Stimulated activated CD8-positive, alpha-beta memory T cell treated with anti-CD3 and anti-CD28 coated beads, Interleukin-4, amount 100 ng/mL, for 48 hours (primary cell): ENCODE measurements at places on chromosomes 11 and 22.

DNA sequence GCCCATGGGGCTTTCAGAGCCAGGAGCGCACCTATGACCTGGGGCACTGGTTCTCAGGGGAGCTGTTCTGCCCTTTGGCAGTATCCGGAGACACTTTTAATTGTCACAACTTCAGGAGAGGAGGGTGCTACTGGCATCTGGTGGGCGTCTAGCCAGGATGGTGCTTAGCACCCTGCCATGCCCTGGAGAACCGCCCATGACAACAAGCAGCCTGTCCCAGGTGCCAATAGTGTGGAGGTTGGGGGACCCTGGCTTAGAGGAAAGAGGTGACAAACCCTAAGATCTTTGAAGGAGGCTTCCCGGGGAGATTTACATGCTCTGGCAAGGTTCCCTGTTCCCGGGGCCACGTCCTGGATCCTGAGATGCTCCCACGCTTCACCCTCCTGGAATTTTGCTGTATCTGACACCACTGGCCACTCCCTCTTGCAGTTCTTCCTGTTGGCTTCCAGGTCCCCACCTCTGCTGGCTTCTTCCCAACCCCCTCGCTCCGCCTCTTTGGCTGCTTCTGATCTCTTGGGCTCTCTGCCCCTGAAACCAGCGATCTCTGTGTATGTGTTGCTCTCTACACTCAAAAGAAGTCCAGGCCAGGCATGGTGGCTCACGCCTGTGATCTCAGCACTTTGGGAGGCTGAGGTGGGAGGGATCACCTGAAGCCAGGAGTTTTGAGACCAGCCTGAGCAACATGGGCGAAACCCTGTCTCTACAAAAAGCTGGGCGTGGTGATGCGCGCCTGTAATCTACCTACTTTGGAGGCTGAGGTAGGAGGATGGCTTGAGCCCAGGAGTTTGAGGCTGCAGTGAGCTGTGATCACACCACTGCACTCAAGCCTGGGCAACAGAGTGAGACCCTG is 31.1 kb downstream of the FADS3 start:
- no peak for DNase-seq

DNA sequence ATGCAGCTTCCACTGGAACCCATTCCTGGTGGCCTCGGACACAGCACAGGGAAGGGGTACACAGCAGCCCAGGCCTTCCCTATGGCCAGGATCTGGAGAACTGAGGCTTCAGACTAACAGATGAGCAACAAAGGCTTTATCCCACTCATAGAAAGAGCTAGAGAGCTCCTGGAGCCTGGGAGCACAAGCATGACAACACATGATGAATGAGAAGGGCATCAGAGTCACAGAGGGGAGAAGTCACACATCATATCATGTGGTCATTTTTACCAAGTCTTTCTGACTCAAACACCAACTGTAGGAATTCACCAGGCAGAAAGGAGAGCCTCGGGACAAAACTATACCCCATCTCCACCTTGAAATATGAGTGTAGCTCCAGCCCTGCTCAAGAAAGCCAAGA is 43.2 kb downstream of the NRXN2 start:
- DNase-seq: no peak

- DNase-seq: no peak
Measured at GRCh38 chr11:127114035-127114434, 113.5 kb upstream of the KIRREL3 start.

- DNase-seq: no peak
Measured at GRCh38 chr22:45698094-45698493, 26.5 kb downstream of the ATXN10 start.

DNA sequence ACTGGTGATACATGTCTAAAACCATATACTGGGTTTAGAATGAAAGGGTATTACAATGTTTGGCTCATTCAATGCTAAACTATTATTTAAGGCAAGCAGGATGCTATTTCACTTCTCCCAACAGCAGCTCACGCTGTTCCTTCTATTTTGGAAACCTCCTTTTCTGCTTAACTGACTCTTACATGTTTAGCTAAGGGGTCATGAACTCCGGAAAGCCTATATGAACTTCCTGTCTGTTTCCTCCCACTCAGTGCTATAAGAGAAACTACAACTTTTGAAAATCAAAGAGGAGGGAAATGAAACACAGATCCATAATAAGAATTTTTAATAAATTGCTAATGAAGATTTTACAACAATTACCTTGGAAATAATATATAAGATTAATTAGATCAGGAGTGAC is 30.9 kb downstream of the SLC36A4 start:
- no peak for DNase-seq

GRCh38 chr11:114219559-114220349 is 76.4 kb upstream of the NNMT start:
- DNase-seq: no peak

- DNase-seq: no peak
Measured at GRCh38 chr11:105609341-105609781, 512 bp upstream of the GRIA4 start.

DNA sequence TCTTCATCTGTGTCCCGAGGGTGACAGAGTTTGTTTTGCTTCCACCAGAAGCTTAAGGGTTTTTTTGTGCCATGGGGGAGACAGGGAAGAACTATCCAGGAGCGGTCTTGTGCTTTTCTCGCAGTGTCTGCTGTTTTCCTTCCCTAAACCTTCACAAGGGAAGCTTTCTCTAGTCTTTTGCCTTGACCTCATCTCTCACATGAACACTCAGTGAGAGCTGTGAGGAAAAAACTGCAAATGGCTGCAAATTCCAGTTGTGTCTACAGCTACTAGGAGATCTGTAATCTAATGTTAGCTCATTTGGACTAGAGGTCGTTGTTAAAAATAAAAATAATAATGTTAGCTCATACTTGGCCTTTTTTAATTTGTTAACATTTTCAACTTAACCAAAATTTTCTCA is 264.7 kb upstream of the SESN3 start:
- DNase-seq: no peak

DNA sequence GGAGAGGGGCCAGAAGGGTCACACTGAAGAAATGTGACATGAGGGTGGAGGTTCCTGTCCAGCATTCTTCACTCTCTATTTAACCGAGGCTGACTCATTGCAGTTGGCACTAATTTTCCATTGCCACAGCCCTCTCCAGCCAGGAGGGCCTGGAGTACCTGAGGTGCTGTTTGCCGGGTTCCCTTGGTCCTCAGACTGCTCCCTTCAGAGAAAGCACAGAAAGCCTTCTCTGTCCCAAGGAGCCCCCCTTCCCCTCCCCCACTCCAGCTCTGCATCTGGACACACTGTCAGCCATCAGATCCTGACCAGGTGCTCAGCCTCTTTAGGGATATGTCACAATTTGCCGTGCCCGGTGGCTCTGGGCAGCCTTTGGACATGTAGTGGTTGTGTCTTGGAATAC is 3.2 kb upstream of the C11orf91 start:
- no peak for DNase-seq

DNA sequence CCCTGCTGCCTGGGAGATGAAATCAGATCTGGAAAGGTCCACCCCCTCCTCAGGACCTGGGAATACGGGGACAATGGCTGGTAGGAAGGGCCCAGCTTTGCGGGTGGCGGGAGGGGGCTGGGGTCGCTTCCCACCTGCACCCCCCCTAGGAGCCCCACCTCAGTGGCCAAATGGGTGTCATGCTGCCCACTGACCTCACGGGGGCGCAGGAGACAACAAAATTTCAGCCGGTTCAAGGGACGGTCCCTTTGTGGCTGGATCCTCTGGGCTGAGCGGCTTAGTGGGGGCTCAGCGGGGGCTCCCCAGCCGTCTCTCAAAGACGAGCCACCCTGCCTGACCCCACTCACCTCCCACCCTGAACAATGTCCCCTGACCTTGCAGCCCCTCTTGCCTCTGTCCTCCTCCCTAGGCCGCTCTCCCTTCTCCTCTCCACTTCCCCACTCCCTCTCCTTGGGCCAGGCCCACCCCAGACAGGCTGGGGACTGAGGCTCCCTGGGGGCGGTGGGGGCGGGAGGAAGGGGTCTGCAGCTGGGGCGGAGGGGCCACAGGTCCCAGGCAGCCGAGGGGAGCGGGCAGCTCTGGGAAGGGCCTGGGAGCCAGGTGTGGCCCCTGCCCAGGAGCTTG is 39.3 kb upstream of the H19 start:
- no peak for DNase-seq
